ENCODE measurements at places on chromosomes 11 and 22.

GRCh38 chr11:113189909-113190667 is 124.3 kb upstream of the TTC12 start:
- DNase-seq: no peak

DNA sequence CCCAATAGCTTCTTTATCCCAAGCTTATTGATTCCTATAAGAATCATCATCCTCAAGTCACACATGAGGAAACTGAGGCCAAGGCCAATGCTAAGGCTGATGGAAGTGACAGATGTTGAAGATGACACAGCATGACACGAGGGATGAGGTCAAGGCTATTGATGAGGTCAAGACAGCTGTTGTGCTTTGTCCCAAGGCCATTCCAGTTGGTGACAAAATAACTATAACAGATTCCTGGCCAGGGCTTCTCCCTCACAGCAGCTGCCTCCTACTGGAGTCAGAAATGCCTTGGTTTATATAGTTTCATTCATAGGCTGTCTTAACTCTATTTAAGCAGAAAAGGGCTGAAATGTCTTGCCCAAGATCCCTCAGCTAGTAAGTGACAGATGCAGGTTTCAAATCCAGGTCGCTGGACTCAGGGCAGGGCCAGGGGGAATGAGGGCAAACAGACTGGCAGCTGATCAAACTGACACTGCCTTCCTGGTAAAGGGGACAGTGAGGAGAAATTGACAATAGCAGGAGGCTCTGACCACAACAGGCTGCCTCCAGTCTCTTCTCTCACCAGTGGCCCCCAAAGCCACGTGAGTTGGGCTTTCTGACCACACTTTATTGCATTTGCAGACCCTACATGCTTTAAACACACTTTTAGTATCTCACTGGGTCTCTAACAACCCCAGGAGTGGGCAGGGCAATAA is 16.5 kb downstream of the MIF start:
- DNase-seq: no peak

- DNase-seq: no peak
Measured at GRCh38 chr11:71221201-71221600, 31.2 kb downstream of the SHANK2 start.

- peak; percentile 29 for DNase-seq
Measured at GRCh38 chr11:87463486-87464102, 425.9 kb downstream of the TMEM135 start.

DNA sequence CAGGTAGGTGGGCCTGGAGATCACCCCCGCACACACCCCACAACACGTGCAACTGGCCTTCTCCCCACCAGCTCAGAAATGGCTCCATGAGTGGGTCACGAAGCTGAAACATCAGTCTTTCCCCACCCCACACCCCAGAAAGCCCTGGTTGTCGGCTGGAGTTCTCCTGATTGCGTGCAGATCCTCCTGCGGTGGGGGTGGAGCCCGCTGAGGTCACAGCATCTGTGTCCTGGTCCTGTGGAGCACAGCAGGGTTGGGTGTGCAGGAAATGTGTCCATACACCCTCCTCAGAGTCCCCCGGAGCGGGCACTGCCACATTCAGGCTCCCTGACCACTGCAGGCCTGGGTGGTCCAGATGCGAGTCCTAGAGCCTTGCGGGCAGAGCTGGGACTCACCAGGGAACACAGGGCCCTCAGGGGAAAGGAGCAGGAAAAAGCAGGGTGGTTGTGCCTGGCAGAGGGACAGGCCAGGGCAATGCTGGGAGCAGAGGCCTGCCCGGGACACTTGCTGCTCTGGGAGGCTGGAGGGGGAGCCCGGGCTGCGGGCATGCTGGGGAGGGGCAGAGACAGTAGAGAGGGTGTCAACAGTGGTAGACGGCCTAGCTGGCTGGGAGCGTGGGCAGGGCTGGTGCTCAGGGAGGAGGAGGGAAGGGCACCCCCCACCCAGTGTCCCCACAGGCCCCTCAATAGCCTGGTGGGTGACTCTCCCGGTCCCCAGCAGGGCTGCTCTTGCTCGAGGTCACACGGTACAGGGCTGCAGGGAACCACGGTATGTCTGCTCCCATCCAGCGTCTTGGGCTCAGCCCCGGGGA is 42.4 kb upstream of the PPARA start:
- no peak for DNase-seq

- DNase-seq: peak; percentile 92
Measured at GRCh38 chr11:2933375-2934020, 4.3 kb upstream of the PHLDA2 start.

- DNase-seq: no peak
Measured at GRCh38 chr11:90818196-90818745, 595.4 kb upstream of the CHORDC1 start.

DNA sequence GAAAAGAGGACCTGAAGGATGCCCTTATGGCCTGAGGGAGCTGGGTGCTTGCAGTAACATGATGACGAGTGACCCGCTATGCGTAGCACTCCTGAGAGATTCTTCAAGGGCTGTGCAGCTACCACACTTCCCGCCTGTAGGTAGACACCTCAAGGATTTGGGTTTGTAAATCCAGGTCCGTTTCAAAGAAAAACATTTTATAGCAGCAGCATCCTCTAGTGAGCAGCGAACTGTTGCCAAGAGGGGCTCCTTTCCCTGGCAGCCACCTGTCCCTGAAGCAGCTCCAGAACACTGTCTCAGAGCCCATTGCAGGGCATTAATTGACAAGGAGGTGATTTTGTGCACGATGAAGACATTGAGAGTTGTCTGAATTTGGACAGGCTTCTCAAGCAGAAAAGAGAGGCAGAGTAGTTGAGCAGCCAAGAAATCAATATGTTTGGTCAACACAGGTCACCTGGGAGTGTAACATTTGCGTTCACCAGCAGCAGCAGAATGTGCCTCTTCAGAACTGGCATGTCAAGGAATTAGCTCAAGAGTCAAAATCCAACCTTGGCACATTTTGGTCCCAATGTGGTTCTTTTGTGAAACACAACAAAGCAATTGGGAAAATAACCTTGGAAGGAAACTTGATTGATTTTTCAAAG is 209.8 kb upstream of the MTNR1B start:
- DNase-seq: peak; percentile 17

GRCh38 chr11:12998336-12998735 is 10.8 kb upstream of the RASSF10 start:
- DNase-seq: no peak

GRCh38 chr22:21904250-21904789 is 36.9 kb upstream of the MAPK1 start:
- DNase-seq: no peak

DNA sequence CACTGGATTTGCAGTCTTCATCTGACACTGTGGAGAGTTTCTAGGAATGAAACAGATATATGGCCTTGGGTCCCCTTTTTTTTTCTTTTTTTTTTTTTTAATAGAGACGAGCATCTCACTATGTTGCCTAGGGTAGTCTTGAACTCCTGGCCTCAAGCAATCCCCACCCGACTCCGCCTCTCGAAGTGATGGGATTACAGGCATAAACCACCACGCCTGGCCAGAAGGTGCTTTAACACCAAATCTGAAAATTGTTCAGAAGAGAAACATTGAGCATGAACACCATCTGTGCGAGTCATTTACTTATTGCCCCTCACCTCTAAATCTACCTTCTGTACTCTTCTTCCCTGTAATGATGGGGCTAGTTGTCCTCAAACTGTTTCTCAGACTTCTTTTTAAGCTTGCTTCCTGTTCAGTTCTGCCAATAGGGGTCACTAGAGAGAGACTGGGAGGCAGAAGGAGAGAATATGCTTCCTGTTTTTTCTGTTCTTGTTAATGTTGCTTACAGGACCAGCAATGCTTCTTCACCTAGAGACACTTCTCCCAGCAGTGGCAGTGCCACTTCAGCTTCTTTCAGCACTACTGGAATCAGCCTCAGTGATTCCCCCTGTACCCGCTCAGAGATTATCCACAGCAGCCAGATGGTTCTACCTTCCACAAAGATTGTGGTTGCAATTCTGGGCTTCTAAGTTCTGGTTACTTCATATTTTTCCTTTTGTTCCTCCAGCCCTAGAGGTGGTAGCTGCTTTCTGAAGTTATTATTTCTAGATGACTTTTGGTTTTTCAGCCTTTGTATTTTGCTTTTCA is 20.8 kb upstream of the ZBED5 start:
- DNase-seq: peak; percentile 70

- no peak for DNase-seq
Measured at GRCh38 chr22:29330753-29331152, 15.3 kb upstream of the RASL10A start.

GRCh38 chr11:63592975-63593395 is 21.2 kb downstream of the PLAAT3 start:
- DNase-seq: no peak

- no peak for DNase-seq
Measured at GRCh38 chr11:120749395-120749794, 237.8 kb downstream of the GRIK4 start.

GRCh38 chr22:29344137-29344536 is 28.6 kb upstream of the RASL10A start:
- DNase-seq: peak; percentile 82

DNA sequence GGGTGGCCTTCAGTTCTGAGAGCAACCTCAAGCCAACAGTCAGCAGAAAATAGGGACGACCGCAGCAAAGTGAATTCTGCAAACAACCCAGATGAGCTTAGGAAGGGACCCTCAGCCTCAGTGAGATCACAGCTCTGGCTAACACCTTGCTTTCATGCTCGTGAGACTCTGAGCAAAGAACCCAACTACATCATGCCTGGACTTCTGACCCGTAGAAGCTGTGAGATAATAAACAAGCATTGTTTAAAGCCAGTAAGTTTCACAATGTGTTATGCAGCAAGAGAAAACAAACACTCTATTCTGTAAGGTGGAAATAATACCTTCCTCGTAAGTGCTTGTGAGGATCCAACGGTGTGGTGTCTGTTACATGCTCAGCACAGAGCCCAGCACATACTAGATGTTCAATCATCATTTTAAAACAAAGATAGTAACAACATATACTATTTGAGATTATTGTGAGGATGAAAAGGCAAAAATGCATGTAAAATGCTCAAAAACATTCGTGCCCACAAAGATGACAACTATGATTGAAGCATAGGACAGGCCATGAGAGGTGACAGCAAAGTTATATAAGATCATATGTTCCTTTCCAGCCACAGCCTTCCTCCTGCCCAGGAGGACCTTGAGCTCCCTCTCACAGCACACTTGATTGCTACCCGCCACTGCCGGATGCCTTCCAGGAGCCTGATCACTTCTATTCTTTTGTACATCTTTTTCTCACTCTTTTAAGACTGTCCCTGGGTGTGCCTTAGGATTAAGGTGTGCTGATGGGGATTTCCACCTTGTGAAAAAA is 433.3 kb downstream of the BUD13 start:
- DNase-seq: no peak

GRCh38 chr11:59944720-59945119 is 6.5 kb downstream of the OOSP1 start:
- DNase-seq: no peak

GRCh38 chr11:11163236-11163635 is 189.8 kb downstream of the CSNK2A3 start:
- no peak for DNase-seq

GRCh38 chr11:70567680-70568034 is 169.3 kb downstream of the CTTN start:
- DNase-seq: no peak

GRCh38 chr11:94858012-94858705 is 90.0 kb downstream of the AMOTL1 start:
- DNase-seq: no peak

- DNase-seq: no peak
Measured at GRCh38 chr11:15864026-15864805, 492.1 kb downstream of the SOX6 start.

- DNase-seq: no peak
Measured at GRCh38 chr11:21343204-21343603, 673.8 kb downstream of the NELL1 start.

Measured in NCI-H2029 (cell line).